ENCODE measurements at places on chromosomes 1 and 21.
A peak's percentile ranks its signal among the peaks of the same experiment; 100 is the strongest.

- DNase-seq, result no peak
Measured at GRCh38 chr1:61092642-61093041, 10.3 kb downstream of the NFIA start.

GRCh38 chr1:78304761-78305160 lies 186.0 kb upstream of the PTGFR start:
- no peak for DNase-seq

- no peak for DNase-seq
Measured at GRCh38 chr21:38837806-38838461, 32.2 kb downstream of the ETS2 start.

DNA sequence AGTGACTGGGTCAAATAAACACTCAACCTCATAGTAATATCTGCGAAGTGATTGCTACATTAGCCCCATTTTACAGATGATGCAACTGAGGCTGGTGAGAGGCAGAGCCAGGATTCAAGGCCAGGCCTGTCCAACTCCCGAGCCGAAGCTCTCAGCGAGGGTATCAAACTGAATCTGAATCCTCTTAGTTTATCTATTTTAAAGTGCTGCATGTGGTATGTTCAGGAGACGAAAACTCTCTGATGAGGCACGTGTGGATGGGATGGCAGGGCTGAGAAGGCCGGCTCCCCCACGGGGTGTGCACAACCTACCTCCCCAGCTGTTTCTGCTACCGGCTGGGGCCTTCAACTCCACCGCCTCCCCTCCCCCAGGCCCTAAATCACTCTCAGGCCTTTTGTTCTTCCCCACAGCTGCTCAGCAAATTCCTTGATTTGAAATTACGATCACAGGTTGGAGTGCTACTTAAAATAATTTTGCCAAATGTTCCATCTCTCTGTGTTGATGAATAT lies 171.8 kb downstream of the TOMM20 start:
- no peak for DNase-seq

- no peak for DNase-seq
Measured at GRCh38 chr1:242828199-242828598, 303.7 kb upstream of the PLD5 start.

DNA sequence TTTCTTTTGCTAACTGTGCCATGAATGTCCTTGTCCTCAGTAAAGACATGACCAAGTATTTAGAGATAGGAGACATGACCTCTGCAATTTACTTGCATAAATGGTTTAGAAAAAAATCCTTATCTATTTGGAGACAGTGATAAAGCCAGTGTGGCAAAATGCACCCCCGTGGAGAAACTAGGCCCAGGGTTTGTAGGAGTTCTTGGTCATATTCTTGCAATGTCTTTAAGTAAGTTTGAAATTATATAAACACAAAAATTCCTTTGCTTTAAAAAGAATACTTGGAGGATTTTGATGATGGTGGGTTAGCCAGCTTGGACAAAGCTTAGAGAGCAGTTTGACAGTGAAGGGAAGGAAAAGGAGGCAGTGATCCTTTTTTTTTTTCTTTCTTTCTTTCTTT lies 101.9 kb upstream of the SLC45A1 start:
- no peak for DNase-seq

DNA sequence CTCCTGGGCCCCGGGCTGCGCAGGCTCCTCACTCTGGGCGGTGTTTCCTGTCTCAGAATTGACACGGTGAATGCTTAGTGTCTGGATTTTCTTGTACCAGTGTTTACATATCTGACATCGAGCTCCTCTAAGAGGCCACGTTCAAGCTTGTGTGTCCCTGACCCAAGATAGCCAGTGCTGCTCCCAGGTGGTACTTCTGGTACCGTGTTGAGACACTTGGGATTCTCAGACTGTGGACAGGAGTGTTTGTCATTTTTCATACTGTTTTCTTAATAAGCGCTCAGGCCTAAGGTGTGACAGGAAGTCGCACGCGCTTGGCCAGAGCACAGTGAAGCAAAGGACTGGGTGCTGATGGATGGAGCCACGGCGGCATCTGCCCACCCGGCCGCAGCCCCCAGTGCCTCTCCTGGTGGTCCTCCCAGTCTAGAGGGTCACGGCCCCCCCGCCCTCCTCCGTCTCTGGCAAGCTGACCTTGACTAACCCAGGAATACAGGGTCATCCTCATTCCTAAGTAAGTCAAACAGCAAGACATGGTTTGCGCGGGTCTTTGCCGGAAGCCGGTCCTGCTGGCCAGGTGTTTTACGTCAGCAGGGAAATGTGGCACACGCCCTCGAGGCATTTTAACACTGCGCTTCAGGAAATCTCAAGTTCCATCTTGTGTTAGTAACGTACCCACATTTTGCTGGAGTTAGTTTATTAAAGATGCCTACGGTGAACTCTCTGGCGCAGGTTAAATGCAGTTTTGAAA lies 8.0 kb downstream of the PEX10 start:
- DNase-seq, result no peak

DNA sequence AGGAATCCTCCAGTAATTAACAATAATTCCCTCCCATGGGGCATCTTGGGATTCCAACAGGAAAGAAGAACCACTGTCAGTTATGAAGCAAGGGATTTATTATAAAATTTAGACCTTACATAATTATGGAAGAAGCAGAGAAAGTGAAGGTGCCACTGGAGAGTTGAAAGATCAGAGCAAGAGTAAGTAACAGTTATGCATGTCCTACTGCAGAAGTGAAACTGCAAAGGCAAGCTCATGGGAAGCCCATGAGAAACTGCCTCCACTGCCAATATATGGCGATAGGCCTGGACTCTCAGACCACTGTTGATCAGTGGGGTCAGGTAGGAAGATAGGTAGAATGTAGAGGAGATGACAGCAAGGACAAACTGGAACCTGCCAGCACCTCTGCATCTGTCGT lies 123.6 kb upstream of the ZNF648 start:
- DNase-seq, result no peak

GRCh38 chr1:67314696-67315095 lies 7.0 kb downstream of the IL12RB2 start:
- DNase-seq, result no peak

- DNase-seq, result no peak
Measured at GRCh38 chr1:228863776-228864175, 128.5 kb downstream of the RHOU start.

DNA sequence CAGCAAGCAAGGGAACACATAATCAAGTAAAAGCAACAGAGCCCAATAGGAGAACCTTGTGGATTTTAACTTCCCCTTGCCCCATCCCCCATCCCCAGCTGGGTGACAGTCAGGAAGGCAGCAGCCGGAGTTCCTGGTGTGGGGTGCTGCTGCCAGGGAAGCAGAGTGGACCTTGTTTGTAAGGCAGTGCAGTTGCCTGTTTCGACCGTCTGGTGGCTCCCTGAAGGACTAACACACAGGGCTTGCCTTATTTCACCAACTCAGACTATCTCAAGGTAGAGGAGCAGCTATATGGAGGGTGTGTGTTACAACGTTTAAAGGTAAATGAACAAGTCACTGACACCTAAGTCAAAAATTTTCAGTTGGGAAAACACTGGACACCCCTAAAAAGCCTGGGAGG lies 6.6 kb downstream of the KRTAP10-8 start:
- DNase-seq, result no peak

DNA sequence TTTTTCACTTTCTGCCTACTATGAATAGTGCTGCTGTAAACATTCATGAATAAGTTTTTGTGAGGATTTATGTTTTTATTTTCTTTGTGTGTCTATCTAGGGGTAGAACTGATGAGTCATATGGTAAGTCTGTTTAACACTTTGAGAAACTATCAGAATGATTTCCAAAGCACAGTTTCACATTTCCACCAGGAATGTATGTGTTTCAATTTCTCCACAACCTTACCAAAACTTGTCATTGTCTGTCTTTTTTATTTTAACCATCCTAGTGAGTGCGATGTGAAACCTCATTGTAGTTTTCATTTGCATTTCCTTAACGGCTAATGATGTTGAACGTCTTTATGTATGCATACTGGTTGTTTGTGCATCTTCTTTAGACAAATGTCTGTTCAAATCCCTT lies 23.5 kb downstream of the RNASEL start:
- DNase-seq, result no peak

DNA sequence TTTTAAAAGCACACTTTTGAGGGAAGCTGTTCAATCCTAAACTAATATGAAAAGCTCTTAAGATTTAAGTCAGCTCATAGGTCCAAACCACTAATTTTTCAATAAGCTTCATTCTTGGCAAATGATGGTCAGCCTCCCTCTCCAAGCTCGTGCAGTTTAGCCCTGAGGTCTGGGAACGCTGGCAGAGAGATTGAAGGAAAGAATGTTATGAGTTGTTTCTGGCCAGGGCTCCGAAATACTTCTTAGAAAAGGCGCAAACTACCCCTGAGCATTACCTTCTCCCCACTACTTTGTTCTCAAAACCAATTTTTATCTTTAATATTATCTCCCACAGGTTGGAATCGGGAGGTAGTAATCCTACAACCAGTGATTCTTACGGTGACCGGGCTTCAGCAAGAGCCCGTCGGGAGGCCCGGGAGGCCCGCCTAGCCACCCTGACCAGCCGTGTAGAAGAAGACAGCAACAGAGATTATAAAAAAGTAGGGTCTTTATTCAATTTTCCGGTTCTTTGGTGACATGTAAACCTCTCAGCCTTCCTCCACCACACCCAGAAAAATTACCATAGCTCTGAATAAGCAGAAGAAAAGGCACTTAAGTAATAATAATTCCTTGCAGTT lies 147.7 kb downstream of the SYT2 start:
- no peak for DNase-seq

DNA sequence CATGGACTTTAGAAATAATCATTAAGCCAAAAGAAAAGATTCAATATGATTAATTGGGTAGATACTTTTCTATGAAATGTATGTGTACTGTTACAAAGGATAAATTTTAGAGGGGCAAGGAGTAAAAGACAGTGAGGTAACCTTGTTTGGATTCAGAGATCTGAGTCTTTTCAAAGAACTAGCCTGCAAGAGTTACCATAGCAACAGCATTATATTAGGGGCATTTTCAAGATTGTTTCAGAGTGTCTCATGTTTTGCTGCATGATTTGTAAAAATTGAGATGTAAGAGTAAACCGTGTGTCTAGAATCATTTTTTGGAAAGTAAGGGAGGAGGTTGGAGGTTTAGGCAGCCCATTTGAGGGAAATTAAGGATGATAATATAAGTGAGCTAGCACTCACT lies 70.6 kb upstream of the KIAA1614 start:
- no peak for DNase-seq

DNA sequence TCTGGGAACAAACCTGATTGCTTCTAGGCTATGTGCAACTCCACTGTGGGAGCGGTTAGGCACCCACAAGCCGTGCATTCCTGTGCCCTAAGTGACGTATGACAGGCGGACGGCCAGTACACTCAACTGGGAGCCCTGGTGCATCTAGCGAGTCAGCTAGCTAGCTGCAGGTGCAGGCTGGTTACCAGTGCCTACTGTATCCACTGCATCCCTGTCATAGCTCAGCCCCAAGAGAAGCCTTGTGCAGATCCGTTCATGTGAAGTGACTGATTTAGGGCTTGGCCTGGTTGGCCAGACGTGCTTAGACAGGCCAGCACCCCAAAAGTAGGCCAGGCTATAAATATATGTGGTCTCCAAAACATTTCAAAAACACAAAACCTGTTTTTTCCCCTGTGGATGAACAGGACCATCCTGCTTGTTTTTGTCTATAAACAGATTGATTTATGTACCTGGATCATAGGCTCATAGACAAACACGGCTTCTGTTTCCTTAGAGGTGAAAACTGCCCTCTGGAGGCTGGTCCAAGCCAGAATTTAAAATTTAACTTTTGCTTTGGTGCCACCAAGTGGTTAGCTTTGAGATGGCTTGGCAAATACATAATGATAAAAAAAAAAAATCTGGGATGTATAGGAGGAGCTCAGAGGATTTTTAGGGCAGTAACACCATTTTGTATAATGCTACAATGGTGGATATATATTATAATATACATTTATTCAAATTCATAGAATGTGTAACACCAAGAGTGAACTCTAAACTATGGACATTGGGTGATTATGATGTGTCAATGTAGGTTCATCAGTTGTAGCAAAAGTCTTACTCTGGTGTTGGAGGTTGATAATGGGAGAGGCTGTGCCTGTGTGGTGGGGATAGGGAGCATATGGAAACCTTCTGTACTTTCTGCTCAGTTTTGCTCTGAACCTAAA lies 68.5 kb downstream of the GIPC2 start:
- peak; percentile 20 for DNase-seq

GRCh38 chr1:208668991-208669390 lies 424.8 kb upstream of the PLXNA2 start:
- DNase-seq, result no peak

DNA sequence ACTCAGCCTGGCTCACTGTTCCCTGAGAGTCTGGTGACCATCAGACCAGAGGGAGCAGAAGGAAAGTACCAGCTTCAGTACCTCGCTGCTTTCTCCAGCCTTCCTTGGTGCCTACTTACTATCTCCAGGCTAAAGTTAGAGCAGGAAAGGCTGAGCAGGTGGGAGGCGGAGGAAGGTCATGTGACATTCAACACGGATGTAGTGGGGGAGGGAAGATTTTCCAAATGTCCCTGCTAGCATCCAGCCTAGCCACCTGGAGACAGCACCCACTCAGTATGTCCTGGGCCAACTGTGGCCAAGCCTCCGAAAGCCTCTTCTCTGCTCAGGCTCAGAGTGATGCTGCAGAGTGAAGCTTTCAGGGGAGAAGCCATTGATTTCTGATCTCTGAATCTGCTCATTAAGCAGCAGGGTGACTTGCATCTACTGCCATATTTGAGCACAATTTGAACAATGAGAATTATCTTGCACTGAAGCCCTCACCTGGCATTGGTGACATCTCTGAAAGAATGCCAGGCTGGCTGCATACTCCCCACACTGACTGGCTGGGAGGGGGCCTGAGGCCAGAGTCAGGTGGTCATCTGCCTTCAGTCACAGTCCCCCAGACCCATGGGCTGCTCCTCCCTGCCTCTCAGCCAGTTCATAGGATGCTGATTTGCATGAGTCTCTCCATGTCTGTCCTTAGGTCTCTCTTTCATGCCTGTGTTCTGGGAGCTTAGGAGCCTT lies 86.2 kb downstream of the KCND3 start:
- no peak for DNase-seq

GRCh38 chr1:168146160-168146539 lies 9.4 kb upstream of the GPR161 start:
- no peak for DNase-seq

Data from GM12891 (cell line).